A549 treated with CORT108297 at 1 μM for 4 hours (cell line): ENCODE measurements at places on chromosomes 1 and 21. TPM values are rescaled to one million over a fixed set of nuclear protein-coding genes. Genes with fewer than 3 reads are reported as not detected.

Gene PITHD1
- total RNA-seq, result 33.9 to 45.1 TPM (median 35.7 TPM) in 5 replicates

Gene HLX
- total RNA-seq, result 3.6 to 5.1 TPM (median 4.0 TPM) in 5 replicates

Gene MXRA8
- 0.07 to 0.29 TPM (median 0.27 TPM) in 5 replicates for total RNA-seq

Gene OPTC
- not detected in 5 replicates for total RNA-seq

Gene RHD
- not detected in 5 replicates for total RNA-seq

Gene RIIAD1
- total RNA-seq, result 0.27 TPM in 1 of 5 replicates, not detected in the others

Gene ABCA4
- 0.06 to 0.37 TPM (median 0.13 TPM) in 5 replicates for total RNA-seq

Gene CFAP126
- total RNA-seq, result 0.13 to 0.40 TPM (median 0.17 TPM) in 4 of 5 replicates, not detected in the other

Gene RAB25
- total RNA-seq, result 0.21 TPM in 1 of 5 replicates, not detected in the others

Gene CAPN8
- total RNA-seq, result 0.57 to 0.88 TPM (median 0.74 TPM) in 5 replicates

Gene SKI
- 19.2 to 25.3 TPM (median 23.3 TPM) in 5 replicates for total RNA-seq

Gene LCE1B
- 0.07 TPM in 1 of 5 replicates, not detected in the others for total RNA-seq

Gene CELA3B
- not detected in 5 replicates for total RNA-seq

Gene LENEP
- not detected in 5 replicates for total RNA-seq

Gene PTBP2
- 5.3 to 8.3 TPM (median 6.1 TPM) in 5 replicates for total RNA-seq

Gene EVA1C
- 34.5 to 43.8 TPM (median 42.3 TPM) in 5 replicates for total RNA-seq

Gene IFI16
- total RNA-seq, result 3.2 to 6.1 TPM (median 4.2 TPM) in 5 replicates

Gene PGLYRP4
- total RNA-seq, result not detected in 5 replicates

Gene PRDM16
- 0.05 to 0.32 TPM (median 0.14 TPM) in 5 replicates for total RNA-seq

Gene IGSF21
- total RNA-seq, result not detected in 5 replicates

Gene C1orf185
- total RNA-seq, result not detected in 5 replicates

Gene MEGF6
- 7.6 to 15.3 TPM (median 13.2 TPM) in 5 replicates for total RNA-seq

Gene KCNK2
- total RNA-seq, result 0.03 to 0.18 TPM (median 0.12 TPM) in 5 replicates

Gene EXO5
- total RNA-seq, result 3.9 to 4.8 TPM (median 4.4 TPM) in 5 replicates

Gene TMEM61
- 0.26 to 0.55 TPM (median 0.39 TPM) in 4 of 5 replicates, not detected in the other for total RNA-seq

Gene S100A1
- 0.38 to 0.74 TPM (median 0.61 TPM) in 5 replicates for total RNA-seq

Gene APH1A
- 129 to 145 TPM (median 140 TPM) in 5 replicates for total RNA-seq

Gene SRM
- 143 to 241 TPM (median 214 TPM) in 5 replicates for total RNA-seq

Gene ITLN2
- 0.13 to 0.34 TPM (median 0.24 TPM) in 4 of 5 replicates, not detected in the other for total RNA-seq

Gene INSRR
- total RNA-seq, result 0.01 TPM in 1 of 5 replicates, not detected in the others

Gene MYCL
- total RNA-seq, result 0.61 to 1.4 TPM (median 1.3 TPM) in 5 replicates

Gene IFFO2
- total RNA-seq, result 11.0 to 17.6 TPM (median 14.0 TPM) in 5 replicates

Gene INAVA
- 33.0 to 46.6 TPM (median 40.1 TPM) in 5 replicates for total RNA-seq

Gene CFHR3
- total RNA-seq, result 0.10 to 0.24 TPM (median 0.21 TPM) in 5 replicates

Gene EPHB2
- 43.0 to 62.2 TPM (median 50.6 TPM) in 5 replicates for total RNA-seq

Gene AMPD1
- total RNA-seq, result 0.07 TPM in 1 of 5 replicates, not detected in the others

Gene FRRS1
- total RNA-seq, result 1.8 to 2.2 TPM (median 1.8 TPM) in 5 replicates

Gene SERTAD4
- total RNA-seq, result 0.67 to 0.92 TPM (median 0.78 TPM) in 5 replicates

Gene TRABD2B
- 0.45 to 1.4 TPM (median 0.60 TPM) in 5 replicates for total RNA-seq

Gene EVI5
- total RNA-seq, result 3.9 to 8.3 TPM (median 6.0 TPM) in 5 replicates

Gene REN
- not detected in 5 replicates for total RNA-seq
